ENCODE measurements at places on chromosomes 11 and 22. TPM values are rescaled to one million over a fixed set of nuclear protein-coding genes. Genes with fewer than 3 reads are reported as not detected.

- no peak overlapping the region for H3K27ac ChIP-seq
- H3K4me3 ChIP-seq = no peak overlapping the region
- no peaks in the 10 kb centered on the region for H3K4me1 ChIP-seq
- H3K36me3 ChIP-seq = no peaks in the 10 kb centered on the region
- DNase-seq = no peak
Measured at GRCh38 chr22:26168939-26169314, 335 bp upstream of the SEZ6L start.

GRCh38 chr22:50456026-50456425 lies 18.8 kb downstream of the SBF1 start:
- H3K27me3 ChIP-seq = no peaks in the 10 kb centered on the region
- no peak overlapping the region for H3K27ac ChIP-seq
- DNase-seq = no peak
- H3K4me3 ChIP-seq = no peak overlapping the region
- peaks cover 43% of the 10 kb centered on the region for H3K36me3 ChIP-seq

The GAB4 gene
- not detected for polyA plus RNA-seq

The LDHAL6A gene
- polyA plus RNA-seq = not detected

GRCh38 chr11:128733440-128734102 lies 39.7 kb downstream of the FLI1 start:
- H3K27ac ChIP-seq = no peak overlapping the region
- peaks cover 48% of the 10 kb centered on the region for H3K4me1 ChIP-seq
- H3K4me3 ChIP-seq = no peak overlapping the region
- DNase-seq = peak; percentile 37
- H3K27me3 ChIP-seq = no peaks in the 10 kb centered on the region
- no peaks in the 10 kb centered on the region for H3K36me3 ChIP-seq

The TPCN2 gene
- 10.3 TPM for polyA plus RNA-seq

DNA sequence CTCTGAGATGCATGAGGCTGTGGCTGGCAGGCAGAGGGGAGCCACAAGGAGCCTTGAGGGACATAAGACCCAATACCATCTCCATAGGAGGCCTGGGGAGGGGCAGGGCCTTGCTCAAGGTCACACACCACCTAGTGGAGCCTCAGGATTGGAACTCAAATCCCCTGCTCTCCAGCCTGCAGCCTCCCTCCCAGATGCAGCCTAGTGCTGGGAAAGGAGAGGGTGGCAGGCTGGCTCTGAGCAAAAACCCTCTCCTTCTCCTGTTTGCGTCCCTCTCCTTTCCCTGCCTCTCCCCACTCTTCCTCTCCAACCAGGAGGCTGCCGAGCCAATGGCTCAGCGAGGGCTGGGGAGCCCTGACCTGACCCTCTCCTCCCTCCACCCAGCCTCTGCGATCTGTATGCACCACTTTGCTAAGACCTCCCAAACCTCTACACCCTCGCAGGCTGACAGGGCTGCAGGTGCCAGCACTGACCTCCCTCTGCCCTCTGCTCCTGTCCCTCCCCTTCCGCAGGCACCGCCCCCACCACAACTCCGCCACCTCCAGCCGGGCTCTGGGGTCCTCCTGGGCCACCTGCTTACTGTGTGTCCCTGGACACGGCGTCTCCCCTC lies 14.7 kb downstream of the IGLL1 start:
- no peak for DNase-seq
- H3K4me1 ChIP-seq = peaks cover 2% of the 10 kb centered on the region
- no peaks in the 10 kb centered on the region for H3K36me3 ChIP-seq
- no peak overlapping the region for H3K4me3 ChIP-seq
- peaks cover 16% of the 10 kb centered on the region for H3K27me3 ChIP-seq
- no peak overlapping the region for H3K27ac ChIP-seq

GRCh38 chr11:87438416-87438815 lies 400.7 kb downstream of the TMEM135 start:
- H3K27ac ChIP-seq = no peak overlapping the region
- no peaks in the 10 kb centered on the region for H3K4me1 ChIP-seq
- no peaks in the 10 kb centered on the region for H3K36me3 ChIP-seq
- H3K27me3 ChIP-seq = peaks cover 4% of the 10 kb centered on the region
- no peak for DNase-seq

GRCh38 chr11:127452533-127452932 lies 452.0 kb upstream of the KIRREL3 start:
- no peaks in the 10 kb centered on the region for H3K36me3 ChIP-seq
- H3K27me3 ChIP-seq = no peaks in the 10 kb centered on the region
- no peak overlapping the region for H3K4me3 ChIP-seq
- no peaks in the 10 kb centered on the region for H3K4me1 ChIP-seq
- no peak for DNase-seq

Data from endothelial cell of umbilical vein (primary cell).